ENCODE measurements at places on chromosomes 2 and 18.

DNA sequence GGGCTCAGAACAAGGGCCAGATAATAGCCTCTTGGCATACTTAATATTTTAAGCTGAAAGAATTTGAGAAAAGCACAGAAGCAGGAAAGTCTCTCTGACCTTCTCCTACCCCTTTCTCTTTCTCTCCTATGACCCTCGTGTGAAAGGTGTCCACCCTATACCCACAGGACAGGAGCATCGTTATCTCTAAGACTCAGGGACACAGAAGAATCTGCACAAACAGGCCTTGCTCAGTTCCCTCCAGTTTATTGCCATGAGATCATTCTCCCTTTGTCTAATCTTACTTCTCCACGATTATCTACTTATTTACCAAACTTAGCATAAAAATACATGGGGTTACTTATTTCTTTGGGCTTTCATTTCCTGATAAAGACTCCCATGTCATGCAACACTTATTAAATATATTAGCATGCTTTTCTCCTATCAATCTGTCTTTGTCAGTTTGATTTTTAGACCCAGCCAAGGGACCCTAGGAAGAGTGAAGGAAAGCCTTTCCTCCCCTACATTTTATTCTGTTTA is 370.7 kb downstream of the DLGAP1 start:
- no peak for DNase-seq

- peak; percentile 83 for DNase-seq
These were observed 862.4 kb upstream of the ACVR2A start for GRCh38 chr2:146982393-146982846.

- no peak for DNase-seq
These were observed 58.1 kb upstream of the RALBP1 start for GRCh38 chr18:9417073-9417851.

DNA sequence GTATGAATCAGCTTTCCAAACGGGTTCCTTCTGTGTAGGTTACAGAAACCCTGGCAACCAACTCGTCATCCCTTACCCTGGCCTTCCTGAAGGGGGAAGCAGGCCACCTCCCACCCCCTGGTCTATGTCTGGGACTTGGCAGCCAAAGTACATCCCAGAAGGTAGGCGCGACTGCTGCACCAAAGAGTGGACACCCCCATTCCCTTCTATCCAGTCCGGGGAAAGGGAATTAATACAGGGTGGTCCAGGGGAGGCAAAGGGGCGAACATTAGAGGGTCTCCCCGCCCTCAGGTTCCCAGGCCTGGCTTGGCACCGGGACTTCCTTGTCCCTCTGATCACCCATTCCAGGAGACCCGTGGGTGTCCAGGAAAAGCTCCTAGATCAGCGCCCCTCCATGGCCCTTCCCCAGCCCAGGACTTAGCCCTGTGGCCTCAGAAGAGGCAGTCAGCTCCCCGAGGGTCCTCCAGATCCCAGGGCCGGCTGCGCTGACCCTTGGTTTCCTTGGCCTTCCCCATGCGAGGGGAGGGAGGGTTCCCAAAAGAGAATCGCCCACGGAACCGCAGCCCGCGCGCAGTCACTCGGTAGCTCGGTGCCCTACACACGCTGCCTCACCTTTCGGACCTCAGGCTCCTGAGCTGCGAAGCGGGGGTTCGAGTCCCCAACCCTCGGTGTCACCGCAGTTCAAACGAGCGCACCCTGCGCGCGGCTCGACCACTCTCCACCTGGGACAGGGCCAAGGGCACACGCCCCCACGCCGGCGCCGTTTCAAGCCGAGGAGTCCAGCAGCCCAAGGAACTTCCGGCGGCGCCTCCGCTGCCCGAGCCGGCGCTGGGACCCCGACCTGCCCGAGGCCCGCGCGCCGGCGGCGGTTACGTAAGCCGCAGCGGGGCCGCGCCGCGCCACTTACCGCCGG is at the start of gene PER2:
Gene PER2 (minus strand): TSS at position 874 of the 913 bp plus-strand sequence. CDS start 10,674 bp downstream, outside the sequence.
- peak; percentile 83 for DNase-seq

GRCh38 chr2:62270728-62271127 is 74.8 kb downstream of the B3GNT2 start:
- DNase-seq, result no peak

DNA sequence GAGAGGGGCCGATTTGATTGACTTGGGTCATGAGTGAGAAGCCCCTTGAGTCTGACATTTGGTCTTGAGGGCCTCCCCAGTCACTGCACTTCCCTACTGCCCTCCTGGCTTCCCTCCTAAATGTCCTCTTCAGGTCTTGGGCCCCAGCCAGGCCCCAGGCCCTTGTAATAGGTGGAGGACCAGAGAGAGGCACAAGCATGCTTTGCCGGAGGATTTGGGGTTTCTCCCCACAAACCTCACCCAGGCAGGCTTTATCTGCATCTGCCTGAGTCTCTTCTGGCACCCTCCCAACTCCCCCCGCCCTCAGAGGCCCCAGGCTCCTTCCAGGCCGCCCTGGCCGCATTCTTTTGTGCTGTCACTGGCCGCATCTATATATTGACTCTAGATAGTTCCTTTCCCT is 270.7 kb downstream of the HAUS1 start:
- DNase-seq, result no peak

GRCh38 chr2:40450796-40451430 is 977 bp downstream of the SLC8A1 start:
- peak; percentile 63 for DNase-seq

DNA sequence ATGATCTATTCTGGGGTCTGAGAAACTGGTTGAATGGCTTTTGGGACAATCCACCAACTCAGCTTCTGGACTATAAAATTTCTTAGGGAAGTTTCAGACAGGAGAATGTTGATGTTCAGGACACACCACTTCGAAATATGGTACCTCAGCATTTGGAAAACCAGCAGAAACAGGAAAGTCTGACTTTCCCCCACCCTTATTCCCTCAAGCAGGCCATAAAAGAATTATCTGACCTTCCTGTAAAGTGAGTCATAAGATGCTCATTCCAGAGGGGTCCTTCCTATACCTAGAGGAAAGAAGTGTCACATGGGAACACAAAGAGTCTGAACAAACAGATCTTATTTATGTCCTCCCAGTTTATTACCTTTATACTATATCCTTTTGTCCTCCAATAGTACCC is 415.0 kb downstream of the CPS1 start:
- no peak for DNase-seq

DNA sequence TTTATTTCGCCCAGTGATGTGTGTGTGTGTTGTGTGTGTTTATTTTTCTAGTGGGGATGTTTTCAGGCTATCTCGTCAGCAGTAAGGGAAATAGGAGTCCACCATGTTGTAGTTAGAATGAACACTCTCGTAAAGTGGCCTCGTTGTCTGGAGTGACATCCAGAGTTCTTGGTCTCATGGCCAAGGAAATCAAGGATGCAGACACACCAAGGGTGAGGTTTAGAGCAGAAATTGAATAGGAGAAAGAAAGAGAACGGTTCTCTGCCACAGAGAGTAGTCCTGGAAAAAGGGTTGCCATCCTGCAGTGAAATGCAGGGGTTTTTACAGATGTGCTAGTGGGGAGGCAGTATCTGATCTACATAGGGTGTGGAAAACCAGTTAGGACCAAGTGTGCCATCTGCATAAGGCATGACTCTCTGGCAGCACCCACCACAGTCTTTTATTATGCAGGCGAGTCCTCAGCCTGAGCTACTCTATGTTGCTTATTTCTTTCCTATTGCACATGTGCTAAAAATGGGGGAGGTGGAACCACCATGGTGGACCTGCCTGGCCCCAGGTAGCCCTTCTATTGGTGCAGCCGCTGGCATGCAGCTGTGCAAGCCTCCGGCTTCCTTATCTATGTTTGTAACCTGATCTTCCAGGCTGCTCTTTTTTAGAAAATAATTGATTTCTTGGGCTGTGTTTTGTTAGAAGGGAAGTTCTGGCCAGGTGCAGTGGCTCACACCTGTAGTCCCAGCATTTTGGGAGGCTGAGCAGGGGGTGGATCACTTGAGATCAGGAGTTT is 23.2 kb downstream of the RALB start:
- DNase-seq, result no peak

GRCh38 chr2:173151671-173152401 is 76.2 kb downstream of the MAP3K20 start:
- DNase-seq, result no peak

DNA sequence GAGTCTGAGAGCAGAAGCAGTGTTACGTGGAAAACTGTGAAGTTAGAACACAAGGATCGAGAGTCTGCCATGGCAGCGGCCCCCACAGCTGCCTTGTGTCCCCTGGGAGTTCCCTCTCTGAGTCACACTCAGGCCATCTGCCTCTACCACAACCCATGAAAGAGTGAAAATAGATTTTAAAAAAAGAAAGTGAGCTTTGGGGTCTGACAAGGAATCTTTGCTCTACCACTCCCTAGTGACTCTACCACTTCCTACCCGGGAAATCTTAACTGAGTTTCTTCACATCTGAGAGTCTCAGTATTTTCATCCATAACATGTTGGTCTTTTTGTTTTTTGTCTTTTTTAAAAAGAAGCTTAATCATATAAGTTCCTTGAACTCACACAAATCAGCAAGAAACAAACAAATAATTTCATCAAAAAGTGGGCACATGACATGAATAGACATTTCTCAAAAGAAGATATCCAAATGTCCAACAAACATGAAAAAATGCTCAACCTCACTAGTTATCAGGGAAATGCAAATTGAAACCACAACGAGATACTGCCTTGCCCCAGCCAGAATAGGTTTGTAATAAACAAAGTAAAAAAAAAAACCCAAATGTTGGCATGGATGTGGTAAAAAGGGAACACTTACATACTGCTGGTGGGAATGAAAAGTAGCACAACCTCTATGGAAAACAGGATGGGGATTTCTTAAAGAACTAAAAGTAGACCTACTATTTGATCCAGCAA is 2.4 kb upstream of the MSGN1 start:
- no peak for DNase-seq

- no peak for DNase-seq
These were observed 271.5 kb upstream of the LYPD1 start for GRCh38 chr2:132941296-132942020.

GRCh38 chr18:58756596-58757240 is 85.5 kb downstream of the MALT1 start:
- DNase-seq, result no peak

- no peak for DNase-seq
These were observed 33.3 kb upstream of the NEB start for GRCh38 chr2:151767536-151767935.

- no peak for DNase-seq
These were observed 225.8 kb upstream of the HS6ST1 start for GRCh38 chr2:128544321-128545037.

- DNase-seq, result no peak
These were observed 86.5 kb downstream of the ACKR3 start for GRCh38 chr2:236656166-236656565.

DNA sequence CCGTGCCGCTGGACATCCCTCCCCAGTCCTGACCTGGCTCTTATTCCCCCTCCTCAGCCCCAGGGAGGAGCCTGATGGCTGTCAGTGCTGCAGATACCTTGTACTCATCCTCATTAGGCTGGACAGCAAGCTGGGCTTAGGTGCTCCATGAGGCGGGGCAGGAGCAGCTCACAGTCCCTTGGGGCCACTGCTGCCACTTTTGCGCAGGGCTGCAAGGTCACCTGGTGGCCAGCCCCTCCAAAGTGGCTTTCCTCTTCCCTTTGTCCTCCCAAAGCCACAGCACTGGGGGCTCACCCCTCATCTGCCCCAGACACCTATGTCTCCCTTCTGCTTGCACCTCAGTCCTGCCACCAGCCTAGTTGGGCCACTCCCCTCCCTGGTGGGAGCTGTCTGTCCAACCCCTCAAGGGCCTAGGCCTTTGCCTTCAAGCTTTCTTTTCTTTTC is 60.8 kb downstream of the FAM168B start:
- no peak for DNase-seq

GRCh38 chr2:10911291-10912075 is at the start of gene KCNF1:
Gene KCNF1 (plus strand): TSS chr2:10911934. CDS start chr2:10912427, 493 bp downstream.
- no peak for DNase-seq

DNA sequence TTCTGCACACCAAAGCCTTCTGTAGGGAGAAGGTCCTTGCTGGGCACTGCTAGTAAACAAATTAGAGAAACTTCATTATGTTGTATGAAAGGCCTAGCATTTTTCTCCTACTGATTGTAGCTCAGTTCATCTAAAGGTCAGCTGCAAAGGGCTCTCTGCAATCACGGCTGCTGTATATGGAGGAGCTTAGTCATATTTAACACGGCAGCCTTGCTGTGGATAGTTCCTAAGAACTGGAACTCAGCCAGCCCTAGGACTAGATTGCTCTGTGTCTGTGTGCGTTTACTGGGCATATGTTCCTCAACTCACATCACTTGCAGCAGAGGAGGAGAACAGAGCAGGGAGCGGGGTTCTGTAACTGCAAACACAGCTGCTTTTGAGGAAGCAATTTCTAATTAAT is 1103.9 kb upstream of the KLHL29 start:
- no peak for DNase-seq

DNA sequence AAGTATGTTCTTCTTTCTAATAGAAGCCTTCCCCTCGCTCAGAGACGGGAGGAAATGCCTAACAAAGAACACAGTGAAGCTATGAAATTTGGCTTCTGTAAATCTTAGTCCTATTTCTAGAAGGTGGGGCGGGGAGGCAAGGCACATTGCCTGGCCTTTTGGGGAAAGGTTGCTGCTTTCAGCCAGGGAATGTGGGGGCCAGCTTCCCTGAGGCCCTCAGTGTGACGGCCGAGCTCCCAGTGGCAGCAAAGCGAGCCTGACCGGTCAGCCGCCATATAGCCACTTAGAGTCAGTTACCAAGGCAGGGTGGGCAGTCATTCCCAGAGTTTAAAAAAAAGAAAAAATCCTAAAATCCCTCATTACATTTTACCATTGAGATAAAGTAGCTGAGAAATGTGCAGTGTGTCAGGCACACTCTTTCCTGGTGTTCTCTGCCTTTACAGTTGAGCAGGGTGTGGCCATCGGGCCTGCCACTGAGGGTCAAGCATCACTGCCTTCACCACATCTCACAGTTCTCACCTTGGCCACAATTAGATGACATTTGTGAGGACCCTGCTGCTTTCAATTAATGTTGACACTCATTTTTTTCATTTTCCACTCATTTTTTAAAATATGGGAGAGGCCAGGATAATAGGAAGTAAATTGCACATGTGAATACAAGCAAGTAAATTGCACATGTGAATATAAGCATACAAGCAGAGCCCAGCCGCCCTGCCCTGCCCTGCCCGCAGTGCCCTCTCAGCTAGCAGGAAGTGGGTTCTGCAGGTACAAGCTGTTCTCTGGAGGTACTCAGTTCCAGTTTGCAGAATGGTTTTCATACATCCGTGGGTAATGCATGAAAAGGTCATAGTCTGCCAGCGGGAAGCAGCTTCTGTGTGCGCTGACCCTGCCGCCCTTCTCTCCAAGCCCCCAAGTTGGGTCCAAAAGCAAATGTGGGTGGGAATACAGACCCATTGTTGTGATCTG is 76.9 kb downstream of the WDSUB1 start:
- DNase-seq, result no peak

- no peak for DNase-seq
These were observed 672.3 kb upstream of the REG3G start for GRCh38 chr2:78353168-78353567.

- no peak for DNase-seq
These were observed 471.0 kb downstream of the TMEM182 start for GRCh38 chr2:103232865-103233264.

DNA sequence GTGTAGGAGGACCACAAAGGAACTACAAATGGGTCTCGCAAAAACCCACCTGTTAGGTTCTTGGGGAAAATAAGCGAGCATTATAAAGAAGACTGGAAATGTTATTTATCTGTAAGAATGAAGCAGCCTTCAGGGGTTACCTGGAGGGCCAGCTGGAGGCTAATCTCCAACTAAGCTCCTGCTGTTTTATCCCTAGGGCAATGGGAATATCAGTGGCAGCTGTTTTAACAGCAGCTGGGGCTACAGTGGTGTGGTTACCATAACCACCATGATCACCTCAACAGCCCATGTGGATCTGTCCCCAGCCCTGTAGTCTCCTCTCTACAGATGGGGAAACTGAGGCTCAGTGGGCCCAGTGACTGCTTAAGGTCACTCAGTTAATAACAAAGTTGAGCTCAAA is 108.1 kb downstream of the FTCDNL1 start:
- DNase-seq, result no peak

- no peak for DNase-seq
These were observed 134.5 kb downstream of the PTGR3 start for GRCh38 chr18:75074196-75075015.

Data from GM04503 (cell line).